ENCODE measurements at places on chromosomes 1 and 21. TPM values are rescaled to one million over a fixed set of nuclear protein-coding genes. Genes with fewer than 3 reads are reported as not detected.

GRCh38 chr1:165861911-165862310, 34.5 kb downstream of the UCK2 start:
- no peaks in the 10 kb centered on the region for H3K27me3 ChIP-seq
- no peak for DNase-seq
- H3K36me3 ChIP-seq: no peaks in the 10 kb centered on the region
- no peaks in the 10 kb centered on the region for H3K4me1 ChIP-seq

GRCh38 chr1:3319874-3320245, 134.6 kb upstream of the ARHGEF16 start:
- no peak for DNase-seq
- no peaks in the 10 kb centered on the region for H3K27me3 ChIP-seq
- H3K36me3 ChIP-seq: no peaks in the 10 kb centered on the region
- H3K4me1 ChIP-seq: no peaks in the 10 kb centered on the region
- no peak overlapping the region for H3K4me3 ChIP-seq
- H3K27ac ChIP-seq: no peak overlapping the region

DNA sequence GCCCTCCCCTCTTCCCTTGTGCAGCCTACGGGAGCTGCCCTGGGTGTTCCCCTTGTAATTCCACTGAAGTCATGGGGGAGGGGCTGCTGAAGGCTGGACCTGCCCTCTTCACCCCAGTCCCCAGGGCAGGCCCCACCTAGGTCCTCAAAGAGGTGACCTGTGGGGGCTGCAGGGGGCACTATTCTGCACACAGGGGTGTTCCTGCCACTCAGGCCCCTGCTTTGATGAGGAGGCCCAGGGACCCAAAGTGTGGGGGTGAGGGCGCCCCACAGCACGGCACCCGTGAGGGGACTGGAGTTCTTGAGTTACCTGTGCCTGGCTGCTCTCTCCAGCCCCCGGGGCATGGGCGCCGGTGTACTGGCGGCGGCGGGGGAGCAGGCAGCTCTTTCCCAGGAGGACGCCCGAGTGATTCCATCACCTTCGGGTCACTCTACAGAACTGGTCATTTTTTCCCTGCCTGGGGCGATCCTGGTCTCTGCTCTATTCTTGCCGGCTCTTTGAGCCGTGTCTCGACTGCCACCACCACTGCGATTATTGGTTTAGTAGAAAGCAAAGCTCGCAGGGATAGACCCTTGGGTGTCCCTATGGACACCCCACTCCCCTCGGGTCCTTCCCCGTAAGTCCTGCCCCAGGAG, 6.9 kb upstream of the PRDM16 start:
- H3K36me3 ChIP-seq: no peaks in the 10 kb centered on the region
- H3K27me3 ChIP-seq: no peaks in the 10 kb centered on the region
- H3K4me1 ChIP-seq: no peaks in the 10 kb centered on the region
- no peak for DNase-seq

GRCh38 chr1:51264451-51264850, 28.4 kb downstream of the RNF11 start:
- H3K36me3 ChIP-seq: no peaks in the 10 kb centered on the region
- H3K27ac ChIP-seq: no peak overlapping the region
- DNase-seq: no peak

DNA sequence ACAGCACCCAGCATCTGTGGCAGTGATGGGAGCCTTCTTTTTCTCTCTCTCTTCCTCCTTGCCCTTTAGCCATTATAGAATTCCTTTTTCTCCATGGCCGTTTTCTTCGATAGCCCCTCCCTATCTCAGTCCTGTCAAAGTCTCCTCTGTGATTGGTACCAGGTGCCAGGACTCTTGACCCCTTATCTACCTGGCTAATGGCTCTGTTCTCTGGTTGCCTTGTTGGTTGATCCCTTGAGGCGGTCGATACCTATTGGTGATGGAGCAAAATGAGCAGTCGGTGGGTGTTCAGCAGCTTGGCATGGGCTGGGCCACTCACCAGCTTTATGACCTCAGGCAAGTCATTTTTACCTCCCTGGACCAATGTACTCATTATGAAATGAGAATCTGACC, 2.0 kb downstream of the ATF3 start:
- H3K27me3 ChIP-seq: peaks cover 41% of the 10 kb centered on the region
- H3K36me3 ChIP-seq: no peaks in the 10 kb centered on the region
- peaks cover 30% of the 10 kb centered on the region for H3K4me1 ChIP-seq
- no peak for DNase-seq

DNA sequence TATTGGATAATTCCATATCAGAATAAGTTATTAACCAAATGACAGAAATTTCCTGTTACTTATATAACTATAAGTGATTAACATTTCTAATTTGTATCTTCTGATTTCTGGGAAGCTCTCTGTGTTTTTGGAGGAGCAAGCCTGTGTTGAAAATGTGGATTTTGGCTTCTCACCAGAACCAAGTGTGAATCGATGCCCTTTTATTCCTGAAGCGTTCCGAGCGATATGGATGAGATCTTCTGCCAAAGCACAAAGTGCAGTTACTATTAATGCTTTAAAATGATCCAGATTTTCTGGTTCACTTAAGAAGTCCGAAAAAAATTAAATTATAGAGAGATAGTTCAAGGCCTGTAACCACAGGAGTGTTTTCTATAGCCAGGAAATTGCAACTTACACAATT, 22.8 kb downstream of the ALG14 start:
- H3K36me3 ChIP-seq: no peaks in the 10 kb centered on the region
- no peak for DNase-seq
- no peak overlapping the region for H3K4me3 ChIP-seq
- no peaks in the 10 kb centered on the region for H3K4me1 ChIP-seq
- H3K27ac ChIP-seq: no peak overlapping the region
- H3K27me3 ChIP-seq: no peaks in the 10 kb centered on the region

GRCh38 chr1:167518331-167518700, at the start of gene CD247:
Gene CD247 (minus strand): TSS chr1:167518529. CDS start chr1:167518465, 64 bp downstream.
- peaks cover 49% of the 10 kb centered on the region for H3K4me1 ChIP-seq
- no peaks in the 10 kb centered on the region for H3K27me3 ChIP-seq
- peak within 1 kb of the TSS; percentile 98 for H3K4me3 ChIP-seq
- peak within 1 kb of the TSS; percentile 93 for H3K27ac ChIP-seq
- peak; percentile 67 for DNase-seq

DNA sequence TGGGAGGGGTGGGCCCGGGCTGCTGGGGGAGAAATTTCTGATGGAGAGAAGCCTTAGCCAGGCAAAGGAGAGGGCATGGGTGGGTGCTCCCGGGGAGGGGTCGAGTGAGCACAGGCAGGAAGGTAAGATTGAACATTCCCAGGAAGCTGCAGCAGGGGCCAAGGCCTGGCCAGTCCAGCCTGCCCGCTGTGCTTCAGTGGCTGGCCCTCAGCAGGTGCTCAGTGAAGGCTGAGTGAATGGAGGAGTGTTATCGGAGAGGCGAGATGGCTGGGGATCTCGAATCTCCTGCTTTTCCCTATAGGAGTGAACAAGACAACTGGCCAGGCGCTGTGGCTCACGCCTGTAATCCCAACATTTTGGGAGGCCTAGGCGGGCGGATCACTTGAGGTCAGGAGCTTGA, 20.9 kb downstream of the SPSB1 start:
- no peaks in the 10 kb centered on the region for H3K27me3 ChIP-seq
- peaks cover 18% of the 10 kb centered on the region for H3K4me1 ChIP-seq
- no peak overlapping the region for H3K27ac ChIP-seq
- H3K4me3 ChIP-seq: no peak overlapping the region

DNA sequence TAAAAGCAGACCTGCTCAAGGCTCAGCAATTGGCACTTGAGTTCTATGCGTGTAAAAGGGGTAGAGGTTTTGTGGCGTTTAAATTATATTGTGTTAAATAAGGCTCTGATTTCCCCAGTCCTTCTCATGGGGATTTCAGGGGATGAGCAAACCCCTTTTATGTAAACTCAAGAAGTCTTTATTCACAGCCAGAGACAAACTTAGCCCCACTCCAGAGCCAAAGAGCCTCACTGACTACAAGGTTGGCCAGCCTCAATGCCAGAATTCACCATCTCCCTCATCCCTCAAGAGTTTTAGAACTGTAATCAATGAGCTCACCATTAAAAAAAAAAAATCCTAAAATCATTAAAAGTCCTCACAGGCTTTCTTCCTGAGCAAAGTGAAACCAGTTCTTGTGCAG, 107.8 kb downstream of the SLC30A10 start:
- H3K36me3 ChIP-seq: no peaks in the 10 kb centered on the region
- no peak overlapping the region for H3K4me3 ChIP-seq
- no peak for DNase-seq

DNA sequence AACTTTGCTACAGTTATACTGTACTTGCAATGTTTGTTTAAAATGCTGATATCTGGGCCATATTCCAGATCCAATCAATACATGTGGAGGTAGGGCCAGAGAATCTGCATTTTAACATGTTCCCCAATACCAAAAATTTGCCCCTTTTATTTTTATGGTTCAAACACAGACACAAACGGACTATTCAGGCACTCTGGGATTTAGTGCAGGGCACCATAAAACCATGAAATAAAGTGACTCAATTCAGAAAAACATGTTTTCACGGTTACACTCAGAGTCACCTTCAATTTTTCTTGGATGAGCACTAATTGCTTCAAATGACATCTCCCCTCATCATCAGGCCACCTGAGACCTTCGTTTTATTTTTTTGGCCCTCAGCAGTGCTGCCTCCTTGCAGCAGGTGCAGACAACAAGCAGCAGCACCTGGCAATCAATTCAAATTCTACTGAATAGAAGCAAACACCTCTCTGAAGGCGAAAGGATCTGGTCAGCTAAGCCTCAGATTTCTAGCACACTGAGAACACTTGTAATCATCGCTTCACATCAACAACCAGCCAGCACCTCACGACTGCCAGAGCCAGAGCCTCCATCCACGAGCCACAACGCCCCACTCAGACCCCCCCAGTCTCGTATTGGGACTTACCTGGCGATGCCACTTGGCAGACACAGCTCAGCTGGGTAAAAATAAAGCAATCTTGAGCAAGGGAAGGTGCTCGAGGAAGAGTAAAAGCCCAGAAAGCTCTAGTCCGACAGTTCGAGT, 1.1 kb downstream of the ERO1B start:
- H3K4me1 ChIP-seq: peaks cover 20% of the 10 kb centered on the region
- peak; percentile 31 for DNase-seq
- H3K27ac ChIP-seq: peak overlapping the region; percentile 80
- no peaks in the 10 kb centered on the region for H3K27me3 ChIP-seq

DNA sequence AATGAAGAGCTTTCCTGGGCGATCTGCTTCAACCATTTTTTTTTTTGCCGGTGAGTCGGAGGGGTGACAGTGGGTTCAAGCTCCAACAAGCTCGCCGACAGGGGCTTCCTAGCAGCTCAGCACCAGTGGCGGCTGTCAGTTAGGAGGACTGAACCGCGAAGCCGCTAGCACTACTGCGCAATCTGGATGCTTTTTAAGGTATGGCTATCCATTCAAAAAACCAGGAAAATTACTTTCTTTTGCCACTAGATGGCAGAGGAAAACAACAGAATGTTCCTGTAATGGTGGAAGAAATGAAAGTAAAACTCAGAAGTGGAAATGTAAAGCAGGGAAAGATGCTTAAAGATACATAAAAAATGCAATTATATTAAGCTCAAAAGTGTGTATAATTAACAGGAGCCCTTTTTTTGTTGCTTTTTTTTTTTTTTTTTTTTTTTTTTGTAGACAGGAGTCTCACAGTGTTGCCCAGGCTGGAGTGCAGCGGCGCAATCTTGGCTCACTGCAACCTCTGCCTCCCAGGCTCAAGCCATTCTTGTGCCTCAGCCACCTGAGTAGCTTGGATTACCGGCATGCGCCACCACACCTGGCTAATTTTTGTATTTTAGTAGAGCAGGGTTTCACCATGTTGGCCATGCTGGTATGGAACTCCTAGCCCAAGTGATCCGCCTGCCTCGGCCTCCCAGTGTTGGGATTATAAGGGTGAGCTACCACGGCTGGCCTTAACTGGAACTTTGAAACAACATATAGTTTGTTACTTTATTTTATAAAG, 8.5 kb downstream of the KYAT3 start:
- H3K4me3 ChIP-seq: peak overlapping the region; percentile 49
- no peaks in the 10 kb centered on the region for H3K27me3 ChIP-seq
- peaks cover 23% of the 10 kb centered on the region for H3K36me3 ChIP-seq
- H3K4me1 ChIP-seq: peaks cover 14% of the 10 kb centered on the region
- DNase-seq: peak; percentile 67
- peak overlapping the region; percentile 60 for H3K27ac ChIP-seq

DNA sequence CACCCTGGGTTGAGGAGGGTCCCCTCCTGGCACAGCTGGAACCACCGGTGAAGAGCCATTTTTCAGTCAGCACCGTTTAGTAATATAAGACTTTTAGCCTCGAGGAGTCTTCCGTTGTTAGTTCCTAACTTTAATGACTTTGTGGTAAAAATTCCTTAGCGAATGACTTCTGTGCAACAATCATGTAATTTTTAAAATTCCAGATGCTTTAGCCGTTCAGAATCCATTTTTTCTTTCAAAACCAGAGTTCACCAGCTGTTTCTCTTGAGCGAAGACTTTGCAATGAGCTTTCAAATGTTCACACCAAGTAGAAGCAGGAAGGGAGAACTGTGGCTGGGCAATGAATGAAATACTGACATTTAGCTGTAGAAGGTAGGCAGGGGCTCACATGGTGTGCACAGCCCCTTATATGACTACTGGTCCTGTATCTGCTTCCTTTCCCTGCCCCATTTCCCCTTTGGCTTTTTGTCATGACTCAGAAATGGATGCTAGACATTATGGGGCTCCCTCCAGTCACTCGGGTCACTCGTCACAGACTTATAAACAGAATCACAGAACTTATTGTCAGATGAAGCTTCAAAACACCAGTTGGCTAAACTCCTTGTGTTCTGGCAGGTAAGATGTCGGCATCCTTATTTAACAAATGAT, 4.1 kb downstream of the DISC1 start:
- peaks cover 31% of the 10 kb centered on the region for H3K4me1 ChIP-seq
- no peaks in the 10 kb centered on the region for H3K36me3 ChIP-seq
- no peaks in the 10 kb centered on the region for H3K27me3 ChIP-seq
- DNase-seq: no peak
- H3K27ac ChIP-seq: no peak overlapping the region

GRCh38 chr1:166975361-166976129, at the start of gene ILDR2:
Gene ILDR2 (minus strand): TSS chr1:166975540. CDS start chr1:166975268, 272 bp downstream.
- H3K36me3 ChIP-seq: no peaks in the 10 kb centered on the region
- peak within 1 kb of the TSS; percentile 67 for H3K4me3 ChIP-seq
- peak; percentile 15 for DNase-seq
- H3K4me1 ChIP-seq: peaks cover 12% of the 10 kb centered on the region
- peaks cover 38% of the 10 kb centered on the region for H3K27me3 ChIP-seq

DNA sequence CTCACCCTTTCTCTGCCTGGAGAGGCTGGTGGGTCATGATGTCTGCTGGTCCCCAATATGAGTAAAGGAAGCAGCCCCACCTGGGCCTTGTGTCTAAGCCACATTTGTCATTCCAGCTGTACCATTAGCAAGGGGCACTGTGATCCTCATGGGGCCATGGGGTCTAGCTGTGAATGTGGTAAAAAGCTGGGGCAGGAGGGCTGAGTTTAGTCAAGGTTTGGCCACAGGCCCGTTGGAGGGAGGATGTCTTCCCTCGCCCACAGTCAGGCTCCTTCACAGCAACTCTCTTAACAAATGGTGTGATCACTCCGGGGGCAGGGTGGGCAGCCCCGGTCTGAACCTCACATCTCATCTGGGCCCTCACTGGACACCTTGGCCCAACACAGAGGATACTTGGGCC, 115.4 kb downstream of the DMRTB1 start:
- H3K27me3 ChIP-seq: peaks cover 2% of the 10 kb centered on the region
- H3K36me3 ChIP-seq: no peaks in the 10 kb centered on the region
- DNase-seq: no peak
- H3K27ac ChIP-seq: no peak overlapping the region

The HSPB7 gene
- total RNA-seq: not detected

The IL12RB2 gene
- total RNA-seq: 43.5 TPM

The UBXN10 gene
- 0.30 TPM for total RNA-seq

The ENAH gene
- not detected for total RNA-seq

The LRRC39 gene
- 1.6 TPM for total RNA-seq

The FCGR3A gene
- not detected for total RNA-seq

The ARF1 gene
- 335 TPM for total RNA-seq

The CCDC185 gene
- not detected for total RNA-seq

The PARP1 gene
- total RNA-seq: 104 TPM

The FAM163A gene
- total RNA-seq: not detected
